Activated T-helper 9 cell treated with anti-CD3 and anti-CD28 coated beads, Interleukin-2, amount 50 U/mL, for 16 hours (primary cell): ENCODE measurements at places on chromosomes 11 and 22.
A peak's percentile ranks its signal among the peaks of the same experiment; 100 is the strongest.

GRCh38 chr11:38005597-38005996 lies 1407.6 kb upstream of the RAG2 start:
- no peak for DNase-seq

GRCh38 chr11:44246726-44247125 lies 63.2 kb downstream of the ALX4 start:
- DNase-seq = no peak

GRCh38 chr22:28883917-28884746 lies 760 bp downstream of the ZNRF3 start:
- DNase-seq = peak; percentile 9

DNA sequence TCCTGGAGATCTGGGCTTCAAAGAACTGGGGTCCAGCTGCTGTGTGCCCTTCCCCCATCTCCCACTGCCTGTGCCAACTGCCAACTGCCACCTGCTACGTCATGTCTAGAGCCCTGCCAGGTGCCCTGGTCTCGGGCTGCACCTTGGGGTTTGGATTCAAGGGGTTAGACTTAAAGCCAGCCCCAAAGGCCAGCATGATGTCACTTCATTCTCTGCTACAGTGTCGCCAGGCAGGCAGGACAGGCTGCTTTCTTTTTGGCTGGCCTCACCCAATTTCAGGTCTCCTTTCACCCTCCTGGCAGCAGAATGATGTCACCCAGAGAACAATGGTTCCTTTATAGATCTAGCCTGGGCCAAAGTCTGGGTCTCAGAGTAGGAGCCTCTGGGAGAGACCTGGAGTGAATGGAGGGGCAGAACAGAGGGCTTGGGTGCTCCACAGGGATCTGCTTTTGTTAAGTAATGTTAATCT lies 79.5 kb upstream of the CRYBB3 start:
- no peak for DNase-seq

DNA sequence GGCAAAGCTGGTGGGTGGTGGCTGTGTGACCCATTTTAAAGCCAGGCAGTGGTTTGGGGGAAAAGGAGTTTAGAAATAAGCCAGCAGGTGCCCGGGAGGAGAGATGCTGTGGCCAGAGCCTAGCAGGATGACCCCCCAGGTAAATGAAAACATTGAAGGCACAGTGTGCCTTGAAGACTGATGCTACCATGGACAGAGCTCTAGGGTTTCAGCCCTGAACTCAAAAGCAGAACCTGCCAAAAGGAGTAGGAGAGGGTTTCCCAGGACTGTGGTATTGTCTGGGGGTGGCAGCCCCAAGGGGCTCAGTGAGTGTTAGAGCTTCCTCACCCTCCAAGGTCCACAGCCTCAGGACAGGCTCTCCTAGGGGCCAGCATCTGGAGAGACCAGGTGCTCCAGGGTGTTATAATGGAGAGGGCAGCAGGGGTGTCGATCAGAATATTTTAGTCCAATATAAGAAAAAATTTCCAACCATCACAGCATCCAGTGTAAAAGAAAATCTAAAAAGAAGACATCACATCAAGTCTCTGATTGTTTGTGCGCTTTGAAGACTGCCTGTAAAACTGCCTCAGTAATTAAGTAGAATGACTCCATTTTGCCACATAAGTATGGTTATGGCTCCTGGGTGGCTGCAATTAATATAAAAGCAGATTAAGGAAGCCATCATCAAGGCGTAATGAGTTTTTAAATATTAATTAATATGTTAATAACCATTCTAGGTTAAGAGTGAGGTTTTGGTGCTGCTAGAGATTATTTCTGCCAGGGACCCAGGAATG lies 88.6 kb upstream of the LMO1 start:
- DNase-seq = no peak

- no peak for DNase-seq
These were observed 8.4 kb upstream of the CEP295 start for GRCh38 chr11:93653080-93653479.
